Activated CD4-positive, CD25-positive, alpha-beta regulatory T cell (primary cell): ENCODE measurements at places on chromosomes 5 and 9.

- DNase-seq: no peak
These were observed 83.5 kb upstream of the MINAR2 start for GRCh38 chr5:129664336-129664937.

DNA sequence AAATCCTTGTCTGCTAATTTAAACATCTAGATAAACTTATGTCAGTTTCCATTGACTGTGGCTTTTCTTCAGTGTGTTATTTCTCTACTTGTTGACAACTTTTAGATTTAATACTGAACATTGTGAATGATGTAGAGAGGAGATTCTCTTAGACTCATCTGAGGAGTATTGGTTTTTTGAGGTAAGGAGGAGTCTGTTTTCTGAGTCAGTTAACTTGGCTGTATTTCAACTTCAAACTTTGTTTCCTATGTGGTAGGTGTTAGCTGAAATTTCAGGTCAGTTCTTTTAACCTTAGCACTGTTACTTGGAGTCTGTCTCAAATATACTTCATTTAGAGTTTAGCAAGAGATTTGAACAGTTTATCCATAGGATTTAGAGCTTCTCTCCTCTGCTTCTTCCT lies 67.9 kb downstream of the XRCC4 start:
- DNase-seq: no peak

DNA sequence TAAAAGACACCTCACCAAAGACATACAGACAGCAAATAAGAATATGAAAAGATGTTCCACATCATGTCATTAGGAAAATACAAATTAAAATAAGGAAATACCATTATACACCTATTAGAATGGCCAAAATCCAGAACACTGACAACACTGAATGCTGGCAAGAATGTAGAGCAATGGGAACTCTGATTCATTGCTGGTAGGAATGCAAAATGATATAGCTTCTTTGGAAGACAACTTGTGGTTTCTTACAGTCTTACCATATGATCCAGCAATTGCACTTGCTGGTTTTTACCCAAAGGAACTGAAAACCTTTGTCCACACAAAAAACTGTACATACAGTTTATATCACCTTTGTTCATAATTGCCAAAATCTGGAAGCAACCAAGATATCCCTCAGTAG lies 6.5 kb downstream of the TMEM161B start:
- DNase-seq: no peak

DNA sequence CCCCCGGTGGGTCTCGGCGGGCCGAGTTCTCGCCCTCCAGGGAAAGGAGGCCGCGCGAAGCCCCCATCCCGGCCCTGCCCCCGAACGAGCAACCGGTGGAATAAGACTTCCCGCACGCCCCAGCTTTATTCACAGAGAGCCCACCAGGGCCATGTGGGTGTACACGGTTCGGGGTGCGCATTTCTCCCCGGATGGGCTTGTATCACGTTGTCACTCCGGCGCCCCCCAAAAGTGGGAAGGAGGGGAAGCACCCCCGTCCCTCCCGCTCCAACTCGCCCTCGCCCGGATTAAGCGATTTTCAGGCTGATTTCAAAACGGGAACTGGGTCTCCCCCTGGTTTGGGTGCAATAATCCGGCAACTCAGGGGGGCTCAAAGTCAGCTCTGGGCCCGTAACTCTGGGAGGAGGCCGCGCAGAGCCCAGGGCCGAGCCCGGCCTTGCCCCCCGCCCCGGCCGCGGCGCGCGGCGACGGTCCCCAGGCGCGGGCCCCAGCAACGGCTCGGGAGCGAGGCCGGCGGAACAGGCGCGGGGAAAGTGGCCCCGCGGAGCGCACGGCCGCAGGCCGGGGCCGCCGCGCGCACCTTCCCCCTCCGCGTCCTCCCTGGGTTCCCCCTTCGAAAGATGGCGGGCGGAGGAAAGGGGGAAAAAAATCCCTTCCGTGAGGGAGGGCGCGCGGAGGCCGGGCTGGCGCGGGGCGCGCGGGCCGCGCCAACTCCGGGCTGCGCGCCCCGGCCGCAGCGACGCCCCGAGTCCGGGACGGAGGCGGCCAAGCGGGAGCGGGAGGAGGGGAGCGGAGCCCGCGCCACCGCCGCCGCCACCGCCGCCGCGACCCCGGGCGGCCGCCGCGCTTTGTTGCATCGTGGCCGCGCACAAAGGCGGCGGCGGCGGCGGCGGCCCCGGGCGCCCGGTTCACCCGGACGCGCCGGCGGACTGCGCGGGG lies 644 bp downstream of the BRD3 start:
- no peak for DNase-seq

- DNase-seq: no peak
These were observed 6.6 kb downstream of the FLT4 start for GRCh38 chr5:180642779-180643178.

DNA sequence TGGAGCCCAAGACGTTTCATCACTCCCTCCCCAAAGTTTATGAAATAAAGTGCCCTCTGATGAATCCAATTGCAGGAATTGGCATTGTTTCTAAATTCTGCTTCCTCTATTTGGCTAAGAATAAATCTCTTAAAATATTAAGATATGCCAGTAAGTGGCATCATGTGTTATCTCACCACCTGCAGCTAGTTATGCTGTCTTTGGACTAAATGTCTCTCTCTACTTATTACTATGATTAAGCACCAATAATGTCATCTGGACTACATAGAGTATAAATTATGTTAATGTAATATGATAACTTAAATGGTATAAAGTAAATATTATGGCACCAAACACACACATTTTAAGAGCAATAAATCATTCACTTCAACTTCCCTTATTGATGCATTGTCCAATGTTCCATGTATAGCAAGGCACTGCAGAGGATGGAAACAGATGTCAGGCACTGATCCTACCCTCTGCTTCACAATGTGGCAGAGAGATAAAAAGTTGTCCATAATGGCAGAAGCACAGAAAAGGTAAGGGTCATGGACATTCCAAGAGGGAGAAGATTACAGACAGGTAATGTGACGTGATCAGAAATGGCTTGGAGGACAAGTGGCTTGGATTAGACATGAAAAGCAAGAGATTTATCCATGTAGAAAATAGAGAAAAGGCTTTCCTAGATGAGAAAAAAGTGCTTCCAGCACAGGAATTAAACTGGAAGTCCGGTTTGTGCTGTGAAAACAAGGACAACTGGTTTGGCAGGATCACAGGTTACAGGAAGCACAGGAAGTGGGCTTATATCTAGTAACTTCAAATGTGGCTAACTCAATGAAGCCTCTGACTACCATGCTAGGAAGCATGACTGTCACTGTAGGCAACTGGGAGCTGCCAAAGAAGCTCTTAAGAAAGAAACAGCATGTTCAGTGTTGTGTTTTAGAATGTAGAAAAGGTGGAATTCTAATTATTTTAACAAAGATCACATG lies 26.7 kb downstream of the MARCHF11 start:
- no peak for DNase-seq

DNA sequence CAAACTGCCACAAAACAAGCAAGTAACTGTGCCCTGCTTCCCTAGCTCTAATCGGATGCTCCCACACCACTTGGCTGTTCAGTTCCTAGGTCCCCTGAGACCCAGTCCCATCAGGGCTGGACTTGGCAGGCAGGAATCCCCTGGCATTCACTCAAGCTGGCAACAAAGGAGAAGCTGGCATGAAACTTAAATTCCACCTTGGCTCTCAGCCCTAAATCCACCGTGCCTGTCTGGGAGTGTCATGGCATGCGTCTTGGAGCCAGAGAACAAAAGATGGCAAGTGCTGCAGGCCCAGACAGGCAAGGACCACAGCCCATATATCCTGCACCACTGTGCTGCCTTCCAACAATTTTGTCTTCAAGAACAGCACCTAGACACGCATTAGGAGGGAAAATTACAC lies 38.2 kb downstream of the ETF1 start:
- no peak for DNase-seq

DNA sequence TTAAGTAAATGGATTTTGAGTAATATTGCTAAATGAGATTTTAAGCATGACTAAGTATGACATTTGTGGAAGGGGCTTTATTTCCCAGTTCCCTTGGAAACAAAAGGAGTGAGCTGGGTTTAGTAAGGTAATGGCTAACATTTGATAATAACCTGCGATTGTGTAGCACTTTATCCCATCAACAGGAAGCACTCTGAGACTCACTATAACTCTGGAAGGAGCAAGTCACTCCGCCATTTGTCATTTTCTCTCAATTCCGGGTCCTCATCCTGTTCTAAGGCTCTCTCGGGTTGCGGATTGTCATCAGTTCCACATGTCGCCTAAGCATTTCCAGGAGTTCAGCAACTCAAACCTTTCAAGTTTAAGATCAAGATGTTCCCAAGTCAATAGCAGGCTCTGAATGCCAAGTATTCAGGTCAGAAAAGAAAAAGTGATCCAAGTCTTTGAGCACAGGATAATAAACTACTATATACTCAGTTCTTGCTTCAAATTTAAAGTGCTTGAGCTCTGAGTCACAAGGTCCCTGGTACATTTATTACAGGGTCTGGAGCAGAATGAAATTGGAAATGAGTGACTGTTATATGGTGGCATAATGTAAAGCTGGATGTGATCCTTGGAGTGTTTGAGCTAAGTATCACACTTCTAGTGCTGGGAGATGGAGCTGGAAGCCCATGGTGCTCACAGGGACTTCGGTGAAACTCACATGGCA lies 39.3 kb downstream of the CAPSL start:
- no peak for DNase-seq

DNA sequence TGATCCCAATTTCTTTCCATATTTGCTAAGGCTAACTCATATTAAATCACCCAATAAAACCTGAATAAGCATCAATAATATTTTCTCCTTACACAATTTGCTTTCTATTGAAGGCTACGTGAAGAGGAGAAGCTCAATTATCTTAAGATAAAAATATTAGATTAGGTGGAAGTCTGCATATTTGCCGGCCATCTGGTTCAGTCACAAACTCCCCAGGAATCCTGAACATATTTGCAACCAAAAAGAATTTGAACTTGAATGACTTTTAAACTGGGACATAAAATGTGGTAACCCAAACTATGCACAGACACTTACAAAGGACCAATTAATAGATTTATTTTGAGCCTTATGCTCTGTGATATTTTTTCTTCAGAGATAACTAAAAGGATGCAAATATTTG lies 92.3 kb downstream of the HAPLN1 start:
- no peak for DNase-seq

DNA sequence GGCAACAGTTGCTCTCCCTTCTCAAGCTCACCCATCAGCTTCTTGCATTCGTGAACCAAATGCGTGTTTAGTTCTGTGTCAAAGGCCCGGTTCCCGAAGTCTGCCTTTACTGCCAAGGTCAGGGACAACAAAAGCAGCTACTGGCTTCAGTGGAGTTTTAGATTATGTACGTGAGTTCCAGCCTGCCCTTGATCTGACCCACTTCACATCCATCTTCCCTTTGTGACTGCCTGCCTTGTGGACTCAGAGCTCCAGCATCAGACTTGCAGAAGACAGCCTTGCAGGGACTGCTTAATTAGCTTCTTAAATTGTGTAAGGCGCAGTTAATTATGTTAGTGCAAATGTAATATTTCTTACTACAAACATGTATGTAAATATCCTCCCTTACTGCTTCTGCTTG lies 774.7 kb upstream of the EDIL3 start:
- DNase-seq: no peak
